ENCODE measurements at places on chromosomes 6 and 20.
A peak's percentile ranks its signal among the peaks of the same experiment; 100 is the strongest.

- peaks cover 2% of the 10 kb centered on the region for H3K4me1 ChIP-seq
- H3K27me3 ChIP-seq, result no peaks in the 10 kb centered on the region
- no peak for DNase-seq
- H3K27ac ChIP-seq, result no peak overlapping the region
- H3K36me3 ChIP-seq, result no peaks in the 10 kb centered on the region
- no peak overlapping the region for H3K4me3 ChIP-seq
These were observed 149.0 kb downstream of the MYB start for GRCh38 chr6:135329851-135330803.

GRCh38 chr6:87633851-87634250, 43.9 kb downstream of the ORC3 start:
- no peaks in the 10 kb centered on the region for H3K27me3 ChIP-seq
- peaks cover 23% of the 10 kb centered on the region for H3K36me3 ChIP-seq
- no peak overlapping the region for H3K4me3 ChIP-seq
- DNase-seq, result no peak
- H3K4me1 ChIP-seq, result no peaks in the 10 kb centered on the region

DNA sequence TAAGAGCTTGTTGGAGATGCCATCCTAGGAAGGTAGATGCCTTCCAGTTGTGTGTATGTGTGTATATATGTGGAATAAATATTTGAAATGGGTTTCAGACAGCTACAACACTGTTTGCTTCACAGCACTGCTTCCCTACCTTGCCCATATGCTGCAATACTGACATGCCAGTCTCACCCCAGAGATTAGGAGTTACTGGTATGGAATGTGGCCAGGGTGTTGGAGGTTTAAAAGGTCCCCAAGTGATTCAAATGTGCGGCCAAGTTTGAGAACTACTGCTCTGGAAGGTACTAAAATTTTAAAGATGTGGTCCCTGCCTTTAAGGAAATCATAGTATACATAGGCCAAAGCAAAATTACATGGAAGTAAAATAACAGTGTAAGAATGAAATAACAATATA, 39.5 kb downstream of the BCKDHB start:
- H3K4me1 ChIP-seq, result no peaks in the 10 kb centered on the region
- H3K4me3 ChIP-seq, result no peak overlapping the region
- no peaks in the 10 kb centered on the region for H3K27me3 ChIP-seq
- no peak overlapping the region for H3K27ac ChIP-seq
- DNase-seq, result no peak

DNA sequence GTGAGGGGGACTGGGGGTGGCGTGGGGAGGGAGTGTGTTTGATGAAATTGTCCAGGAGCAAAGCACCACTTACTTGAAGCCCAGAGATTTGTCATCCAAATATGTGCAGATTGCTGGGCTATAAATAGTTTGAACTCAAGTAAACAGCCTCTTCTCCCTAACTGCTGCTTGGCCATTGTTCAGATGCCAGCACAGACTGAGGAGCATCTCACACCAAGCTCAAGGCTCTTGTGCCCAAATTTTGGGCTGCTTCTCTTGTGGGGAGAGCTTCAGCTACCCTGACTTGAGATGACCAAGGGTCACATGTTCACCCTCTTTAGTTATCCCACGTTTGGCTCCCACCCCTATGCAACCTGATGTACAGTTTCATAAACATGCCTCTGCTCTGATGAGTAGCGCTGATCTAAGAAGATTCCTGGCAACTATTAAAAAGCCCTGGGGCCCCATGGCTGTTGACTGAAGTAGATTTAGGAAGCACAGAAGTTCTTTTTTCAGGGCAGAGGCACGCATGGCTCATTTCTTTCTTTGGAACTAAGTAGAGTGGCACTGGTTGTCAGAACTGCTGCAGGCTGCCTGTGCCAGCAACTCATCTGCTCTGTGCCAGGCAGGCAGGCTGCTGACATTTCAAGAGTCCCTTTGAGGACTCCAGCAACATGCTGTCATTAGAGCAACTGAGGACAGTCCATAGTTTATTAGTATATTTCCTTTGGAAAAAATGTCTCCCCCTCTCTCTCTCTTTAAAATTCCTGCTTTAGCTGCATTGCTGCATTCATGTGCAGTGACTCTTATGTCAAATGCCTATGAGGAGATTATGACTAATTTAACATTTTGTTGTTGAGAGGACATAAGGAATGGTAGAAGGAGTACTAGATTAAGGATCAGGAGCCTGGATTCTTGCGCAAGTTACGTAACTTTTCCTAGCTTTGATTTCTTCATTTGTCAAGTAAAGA, 9.6 kb upstream of the PKIG start:
- H3K36me3 ChIP-seq, result no peaks in the 10 kb centered on the region
- H3K27ac ChIP-seq, result no peak overlapping the region
- H3K4me3 ChIP-seq, result no peak overlapping the region
- H3K27me3 ChIP-seq, result no peaks in the 10 kb centered on the region

DNA sequence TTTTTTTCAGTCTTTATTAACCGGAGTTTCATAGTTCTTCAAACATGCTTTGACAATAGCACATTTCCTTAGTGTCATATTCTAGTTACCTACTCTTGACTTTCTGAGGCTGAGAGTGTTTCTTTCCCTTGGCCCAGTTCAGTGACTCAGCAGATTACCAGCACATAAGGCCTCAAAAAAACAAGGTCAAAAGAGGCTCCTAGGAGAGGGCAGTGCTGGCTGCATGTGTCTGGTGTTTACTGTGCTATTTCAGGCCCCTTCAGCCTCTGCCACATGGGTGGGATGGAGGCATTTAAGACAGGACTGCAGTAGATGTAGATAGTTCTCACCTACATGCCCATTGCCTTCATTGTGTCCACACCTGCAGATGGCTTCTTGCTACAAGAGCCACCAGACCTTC, 198.2 kb upstream of the SSTR4 start:
- no peak for DNase-seq
- H3K27ac ChIP-seq, result no peak overlapping the region
- no peaks in the 10 kb centered on the region for H3K27me3 ChIP-seq
- H3K4me3 ChIP-seq, result no peak overlapping the region
- H3K4me1 ChIP-seq, result no peaks in the 10 kb centered on the region

GRCh38 chr20:55174635-55175034, 699.2 kb downstream of the DOK5 start:
- no peaks in the 10 kb centered on the region for H3K27me3 ChIP-seq
- H3K27ac ChIP-seq, result no peak overlapping the region
- H3K4me3 ChIP-seq, result no peak overlapping the region

DNA sequence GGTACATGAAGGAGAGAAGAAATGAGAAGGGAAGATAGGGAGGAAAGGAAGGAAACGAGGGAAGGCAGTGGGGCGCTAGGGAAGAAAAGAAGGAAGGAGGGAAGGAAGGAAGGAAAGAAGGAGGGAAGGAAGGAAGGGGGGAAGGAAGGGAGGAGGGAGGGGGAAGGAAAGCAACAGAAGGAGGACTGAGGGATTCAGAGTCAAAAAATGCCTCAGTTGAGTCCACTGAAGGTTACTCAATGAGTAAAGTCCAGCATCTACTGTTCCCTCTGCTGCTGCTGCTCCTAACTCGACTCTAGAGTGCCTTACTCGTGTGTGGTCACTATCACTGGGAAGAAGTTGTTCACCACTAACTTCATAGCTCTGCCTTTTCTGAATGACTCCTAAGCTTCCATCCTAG, 33.8 kb downstream of the PHACTR1 start:
- peaks cover 29% of the 10 kb centered on the region for H3K27me3 ChIP-seq
- H3K36me3 ChIP-seq, result no peaks in the 10 kb centered on the region
- no peak overlapping the region for H3K4me3 ChIP-seq
- H3K27ac ChIP-seq, result no peak overlapping the region
- DNase-seq, result no peak
- no peaks in the 10 kb centered on the region for H3K4me1 ChIP-seq

GRCh38 chr6:3879194-3879952, 30.2 kb downstream of the FAM50B start:
- no peak for DNase-seq
- no peaks in the 10 kb centered on the region for H3K36me3 ChIP-seq
- no peak overlapping the region for H3K27ac ChIP-seq

DNA sequence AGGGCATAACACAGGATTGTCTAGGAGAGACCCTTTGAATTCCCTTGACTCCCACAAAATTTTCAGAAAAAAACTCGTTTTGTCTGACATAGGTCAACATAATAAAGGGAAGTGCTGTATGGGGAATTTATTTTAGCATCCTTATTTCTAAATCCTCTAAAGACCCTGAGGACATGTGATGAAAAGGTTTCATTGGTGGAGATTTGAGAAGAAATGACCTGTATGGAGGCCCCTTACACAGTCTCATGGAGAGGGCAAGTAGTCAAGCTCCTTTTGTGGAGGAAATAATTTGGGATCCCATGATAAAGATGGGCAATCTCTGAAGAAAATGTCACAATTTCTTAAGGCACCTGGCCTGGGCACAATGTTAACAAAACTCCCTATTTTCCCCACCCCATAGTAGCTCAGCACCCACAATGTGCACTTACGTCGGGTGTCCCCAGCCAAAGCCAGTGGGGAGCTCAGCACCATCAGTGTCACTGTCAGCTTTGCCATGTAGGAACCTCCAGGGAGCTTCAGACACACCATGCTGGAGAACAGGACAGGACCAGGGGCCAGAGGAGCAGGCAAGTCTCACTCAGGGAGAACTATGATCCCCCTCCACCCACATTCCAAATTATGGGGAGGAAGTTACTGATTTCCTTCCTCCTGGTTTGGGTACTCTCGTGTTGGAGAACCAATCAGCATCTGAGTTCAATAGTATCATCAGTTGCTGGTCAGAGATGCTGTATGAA, at the start of gene HLA-DRB5:
HLA-DRB5 (minus strand) TSS at position 591 of the 734 bp plus-strand sequence; CDS start at position 528, 63 bp downstream.
- peaks cover 9% of the 10 kb centered on the region for H3K27me3 ChIP-seq
- peak; percentile 24 for DNase-seq
- H3K4me3 ChIP-seq, result peak within 1 kb of the TSS; percentile 57
- no peaks in the 10 kb centered on the region for H3K36me3 ChIP-seq

DNA sequence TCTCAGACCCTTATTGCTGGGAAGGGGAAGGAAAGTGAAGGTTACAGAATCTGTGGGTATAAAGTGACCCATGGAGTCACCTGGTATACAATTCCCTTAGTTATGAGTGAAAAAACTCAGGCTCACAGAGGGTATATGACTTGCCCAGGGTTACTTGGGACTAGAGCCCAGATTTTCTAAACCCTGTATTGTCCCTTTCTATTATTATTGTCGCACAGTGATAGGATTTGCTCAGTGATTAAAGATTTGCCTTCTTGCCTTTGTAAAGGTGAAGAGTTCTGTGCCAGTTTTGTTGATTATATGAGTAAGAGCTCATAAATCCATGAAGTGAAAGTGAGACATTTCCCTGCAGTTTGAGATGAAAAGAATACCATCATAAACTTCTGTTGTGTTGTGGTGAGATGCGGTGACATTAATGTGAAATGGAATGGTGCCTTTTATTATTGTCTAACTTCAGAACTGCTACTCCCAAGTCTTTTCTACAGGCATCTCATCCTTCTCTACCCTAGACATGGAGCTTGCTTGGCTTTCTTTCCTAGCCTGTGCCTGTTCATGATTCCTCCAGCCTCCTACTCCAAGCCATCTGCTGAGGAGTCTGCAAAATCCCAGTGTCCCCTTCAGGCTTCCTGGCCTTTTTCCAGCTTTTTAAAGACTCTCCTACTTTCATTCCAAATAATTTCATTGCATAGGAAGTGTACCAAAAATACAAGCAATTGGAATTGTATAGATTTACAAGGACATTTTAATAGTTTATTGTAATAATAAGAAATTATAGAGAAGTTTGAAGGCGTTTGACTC, 33.5 kb upstream of the ADIG start:
- H3K27ac ChIP-seq, result no peak overlapping the region
- H3K4me1 ChIP-seq, result peaks cover 6% of the 10 kb centered on the region
- DNase-seq, result no peak
- H3K36me3 ChIP-seq, result peaks cover 39% of the 10 kb centered on the region

DNA sequence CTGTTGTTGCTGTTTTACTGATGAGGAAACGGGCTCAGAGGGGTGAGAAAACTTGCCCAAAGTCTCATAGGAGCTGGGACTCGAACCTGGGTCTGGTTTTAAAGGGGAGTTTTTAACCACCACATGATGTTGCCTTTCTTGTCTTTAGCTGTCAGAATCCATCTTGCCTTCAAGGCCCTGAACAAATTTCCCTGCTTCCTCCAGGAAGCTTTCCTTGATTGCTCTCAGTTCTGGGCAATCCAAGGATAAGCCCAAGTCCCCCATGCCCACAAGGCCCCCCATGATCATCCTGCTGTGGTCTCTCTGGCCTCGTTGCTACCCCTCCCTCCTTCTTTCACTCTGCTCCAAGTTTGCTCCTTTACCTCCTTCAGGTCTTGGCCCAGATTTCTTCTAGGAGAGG, 73.5 kb downstream of the CD40 start:
- no peak overlapping the region for H3K4me3 ChIP-seq
- no peaks in the 10 kb centered on the region for H3K36me3 ChIP-seq
- no peak for DNase-seq

DNA sequence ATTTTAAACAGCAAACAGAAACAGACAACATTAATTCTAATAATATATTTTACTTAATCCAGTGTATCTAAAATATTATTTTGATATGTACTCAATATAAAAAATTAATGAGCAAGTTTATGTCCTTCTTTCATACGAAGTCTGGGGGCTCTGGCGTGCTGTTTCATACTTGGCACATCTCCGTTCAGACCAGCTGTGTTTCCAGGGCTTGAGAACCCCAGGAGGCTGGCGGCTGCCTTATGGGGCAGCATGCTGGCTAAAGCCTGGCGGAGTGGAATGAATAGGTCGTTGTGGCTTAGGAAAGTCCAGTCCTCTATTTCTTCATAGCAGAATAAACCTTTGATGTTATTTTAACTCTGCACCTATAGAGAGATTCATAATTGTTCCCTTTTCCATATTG, 43.3 kb downstream of the DUSP22 start:
- H3K27me3 ChIP-seq, result no peaks in the 10 kb centered on the region
- no peak overlapping the region for H3K4me3 ChIP-seq
- DNase-seq, result no peak
- peaks cover 7% of the 10 kb centered on the region for H3K36me3 ChIP-seq

GRCh38 chr6:6686748-6687601, 98.5 kb downstream of the LY86 start:
- H3K36me3 ChIP-seq, result peaks cover 16% of the 10 kb centered on the region
- no peak for DNase-seq
- H3K27ac ChIP-seq, result no peak overlapping the region
- no peak overlapping the region for H3K4me3 ChIP-seq
- H3K4me1 ChIP-seq, result peaks cover 72% of the 10 kb centered on the region

- H3K27ac ChIP-seq, result no peak overlapping the region
- H3K4me1 ChIP-seq, result no peaks in the 10 kb centered on the region
- DNase-seq, result no peak
- H3K27me3 ChIP-seq, result peaks cover 4% of the 10 kb centered on the region
- H3K4me3 ChIP-seq, result no peak overlapping the region
- no peaks in the 10 kb centered on the region for H3K36me3 ChIP-seq
These were observed 99.0 kb upstream of the CDYL start for GRCh38 chr6:4677011-4677750.

DNA sequence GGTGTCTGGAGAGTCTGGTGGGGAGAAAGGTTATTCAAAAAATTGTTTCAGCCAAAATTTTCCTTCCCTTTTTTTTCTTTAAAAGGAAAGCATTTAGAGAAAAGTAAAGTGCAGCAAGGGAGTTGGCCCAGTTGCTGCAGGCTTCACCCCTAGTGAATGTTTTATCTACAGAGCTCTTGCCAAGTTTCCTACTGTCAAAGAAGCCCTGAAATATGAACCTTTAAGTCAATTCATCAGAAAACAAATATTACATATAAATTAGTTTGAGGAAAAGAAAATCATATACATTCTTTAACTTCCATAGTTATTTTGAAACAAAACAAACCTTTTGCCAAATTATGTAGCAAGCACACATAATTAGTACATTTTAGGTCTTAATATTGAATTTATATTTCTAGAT, 25.0 kb upstream of the HMGCLL1 start:
- no peaks in the 10 kb centered on the region for H3K27me3 ChIP-seq
- DNase-seq, result no peak
- no peaks in the 10 kb centered on the region for H3K4me1 ChIP-seq
- no peak overlapping the region for H3K4me3 ChIP-seq
- no peaks in the 10 kb centered on the region for H3K36me3 ChIP-seq

GRCh38 chr6:18211338-18211737, 53.0 kb downstream of the DEK start:
- peaks cover 13% of the 10 kb centered on the region for H3K4me1 ChIP-seq
- H3K4me3 ChIP-seq, result no peak overlapping the region
- peaks cover 4% of the 10 kb centered on the region for H3K36me3 ChIP-seq
- DNase-seq, result no peak
